ENCODE measurements at places on chromosomes 6 and 20. TPM values are rescaled to one million over a fixed set of nuclear protein-coding genes. Genes with fewer than 3 reads are reported as not detected.

The ZKSCAN3 gene
- total RNA-seq, result 9.5 TPM

The CENPW gene
- 34.0 TPM for total RNA-seq

The IL20RA gene
- total RNA-seq, result 0.10 TPM

The TMEM244 gene
- total RNA-seq, result not detected

The DDO gene
- total RNA-seq, result not detected

The CNR1 gene
- total RNA-seq, result 2.0 TPM

The NT5DC1 gene
- total RNA-seq, result 33.9 TPM

The BCAS1 gene
- 0.05 TPM for total RNA-seq

The MAP3K7 gene
- 40.5 TPM for total RNA-seq

The GLP1R gene
- 42.5 TPM for total RNA-seq

The ZNF165 gene
- total RNA-seq, result 1.4 TPM

The TGM2 gene
- 216 TPM for total RNA-seq

The NT5E gene
- total RNA-seq, result 47.1 TPM

The MRAP2 gene
- 5.1 TPM for total RNA-seq

The CST7 gene
- total RNA-seq, result not detected

The NR2E1 gene
- not detected for total RNA-seq

The PAK5 gene
- 0.10 TPM for total RNA-seq

The ADGB gene
- total RNA-seq, result not detected

The CFAP61 gene
- not detected for total RNA-seq

The STMND1 gene
- total RNA-seq, result not detected

The DBNDD2 gene
- 2.0 TPM for total RNA-seq

The PLN gene
- total RNA-seq, result not detected

The ZBTB9 gene
- 18.7 TPM for total RNA-seq

The GSTA2 gene
- not detected for total RNA-seq

The ALDH5A1 gene
- 7.2 TPM for total RNA-seq

The COL10A1 gene
- not detected for total RNA-seq

The FAM83C gene
- total RNA-seq, result not detected

The BTN2A1 gene
- total RNA-seq, result 28.7 TPM
